ENCODE measurements at places on chromosomes 3 and 15. TPM values are rescaled to one million over a fixed set of nuclear protein-coding genes. Genes with fewer than 3 reads are reported as not detected.

GRCh38 chr3:24323272-24323671, 171.4 kb downstream of the THRB start:
- no peaks in the 10 kb centered on the region for H3K36me3 ChIP-seq
- no peak for DNase-seq
- no peaks in the 10 kb centered on the region for H3K4me1 ChIP-seq
- H3K27me3 ChIP-seq, result no peaks in the 10 kb centered on the region

GRCh38 chr3:196268284-196269163, 19.0 kb downstream of the PCYT1A start:
- no peaks in the 10 kb centered on the region for H3K27me3 ChIP-seq
- H3K4me1 ChIP-seq, result no peaks in the 10 kb centered on the region
- no peak for DNase-seq
- peaks cover 83% of the 10 kb centered on the region for H3K36me3 ChIP-seq

GRCh38 chr3:140636406-140637138, 41.3 kb upstream of the TRIM42 start:
- no peak overlapping the region for H3K27ac ChIP-seq
- H3K36me3 ChIP-seq, result no peaks in the 10 kb centered on the region
- no peaks in the 10 kb centered on the region for H3K4me1 ChIP-seq
- no peak for DNase-seq
- no peak overlapping the region for H3K4me3 ChIP-seq

DNA sequence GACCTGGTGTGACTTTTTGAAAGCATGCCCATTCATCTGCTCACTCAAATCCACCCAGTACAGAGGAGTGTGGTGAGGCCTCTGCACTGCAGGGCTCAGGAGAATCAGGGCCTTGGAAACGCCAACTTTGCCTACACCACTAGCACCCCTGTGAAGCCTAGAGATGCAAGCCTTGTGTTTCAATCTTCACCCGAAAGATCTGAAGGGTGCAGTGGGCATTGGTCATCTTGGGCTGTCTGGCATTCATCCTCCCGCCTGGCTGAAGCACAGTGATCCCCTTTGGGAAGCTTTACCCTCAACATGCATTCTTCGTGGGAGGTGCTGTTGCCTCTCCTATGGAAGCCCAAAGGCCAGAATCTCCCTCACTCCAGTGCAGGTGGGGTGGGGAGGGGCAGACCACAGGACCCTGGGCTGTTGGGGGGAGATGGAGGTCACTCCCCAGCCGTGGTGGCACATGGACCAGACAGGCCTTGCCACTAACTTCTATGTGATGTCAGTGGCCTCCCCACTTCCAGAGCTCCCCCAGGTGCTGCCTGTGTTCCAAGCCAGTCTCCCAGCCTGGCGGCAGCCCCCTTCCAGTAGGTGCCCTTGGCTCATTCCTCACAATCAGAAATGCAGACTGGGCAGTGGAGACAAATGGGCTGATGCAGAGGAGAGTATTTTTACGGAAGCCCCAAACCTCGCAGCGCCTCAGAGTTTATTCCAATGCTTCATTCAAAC, 92.5 kb downstream of the ADAMTS17 start:
- H3K27ac ChIP-seq, result no peak overlapping the region
- H3K36me3 ChIP-seq, result no peaks in the 10 kb centered on the region
- no peak overlapping the region for H3K4me3 ChIP-seq
- DNase-seq, result peak; percentile 18

DNA sequence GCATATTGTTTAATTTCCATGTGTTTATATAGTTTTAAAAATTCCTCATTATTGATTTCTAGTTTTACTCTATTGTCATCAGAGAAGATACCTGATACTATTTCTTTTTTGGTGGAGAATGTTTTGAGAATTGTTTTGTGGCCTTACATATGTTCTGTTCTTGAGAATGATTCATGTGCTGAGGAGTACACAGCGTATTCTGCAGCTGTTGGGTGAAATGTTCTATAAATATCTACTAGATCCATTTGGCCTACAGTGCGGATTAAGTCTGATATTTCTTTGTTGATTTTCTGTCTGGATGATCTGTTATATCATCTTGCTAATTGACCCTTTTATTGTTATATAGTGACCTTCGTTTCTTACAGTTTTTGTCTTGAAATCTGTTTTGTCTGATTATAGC, 109.7 kb downstream of the UBE2E2 start:
- no peaks in the 10 kb centered on the region for H3K27me3 ChIP-seq
- H3K36me3 ChIP-seq, result no peaks in the 10 kb centered on the region
- no peaks in the 10 kb centered on the region for H3K4me1 ChIP-seq

GRCh38 chr15:90789462-90789861, 72.3 kb downstream of the BLM start:
- H3K27ac ChIP-seq, result no peak overlapping the region
- no peak overlapping the region for H3K4me3 ChIP-seq
- DNase-seq, result no peak
- H3K36me3 ChIP-seq, result no peaks in the 10 kb centered on the region
- no peaks in the 10 kb centered on the region for H3K27me3 ChIP-seq

- no peaks in the 10 kb centered on the region for H3K27me3 ChIP-seq
- H3K27ac ChIP-seq, result peak overlapping the region; percentile 73
- no peak for DNase-seq
- no peaks in the 10 kb centered on the region for H3K36me3 ChIP-seq
These were observed 21.6 kb downstream of the ANAPC13 start for GRCh38 chr3:134464064-134464688.

The HYAL3 gene
- 3.9 TPM for total RNA-seq

Measured in stomach (tissue), 19 donors.